Bone marrow (tissue), 2 donors: ENCODE measurements at places on chromosomes 7 and 10.

DNA sequence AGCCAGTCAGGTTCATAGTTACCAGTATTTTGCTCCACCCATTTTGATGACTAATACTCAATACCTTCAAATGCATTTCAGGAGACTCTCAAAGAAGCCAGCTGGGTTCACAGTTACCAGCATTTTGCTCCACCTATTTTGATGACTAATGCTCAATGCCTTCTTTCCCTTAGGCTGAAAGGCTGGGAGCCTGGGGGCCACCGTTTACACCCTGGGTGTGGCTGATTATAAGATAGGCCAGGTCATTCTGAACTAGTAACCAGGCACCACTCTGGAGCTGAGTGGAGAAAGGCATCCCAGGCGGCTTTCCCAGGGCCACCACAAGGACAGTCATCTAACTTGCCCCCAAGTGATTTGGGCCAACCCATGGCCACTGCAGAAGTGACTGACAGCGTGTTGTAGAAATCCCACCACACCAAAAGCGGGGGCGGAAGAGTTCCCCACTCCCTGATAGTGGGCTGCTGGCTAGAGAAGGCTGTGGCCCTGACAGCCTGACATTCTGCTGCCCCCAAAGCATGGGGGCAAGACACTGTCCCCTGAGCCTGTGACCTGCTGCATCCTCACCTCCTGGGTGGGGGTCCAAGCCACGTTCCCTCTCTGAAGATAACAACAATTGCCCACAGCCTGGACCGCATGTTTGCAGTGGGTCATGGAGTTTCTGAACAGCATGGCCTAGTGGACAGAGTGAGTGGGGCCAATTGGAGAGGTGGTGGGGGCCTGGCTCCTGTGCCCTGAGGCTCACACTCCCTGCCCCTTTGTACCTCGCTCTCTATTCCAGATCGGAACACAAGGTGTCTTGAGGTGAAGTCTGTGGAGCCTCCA lies 23.0 kb upstream of the ZNF488 start:
- DNase-seq, result no peak

GRCh38 chr7:151853896-151854719 lies 22.8 kb downstream of the PRKAG2 start:
- DNase-seq, result no peak

DNA sequence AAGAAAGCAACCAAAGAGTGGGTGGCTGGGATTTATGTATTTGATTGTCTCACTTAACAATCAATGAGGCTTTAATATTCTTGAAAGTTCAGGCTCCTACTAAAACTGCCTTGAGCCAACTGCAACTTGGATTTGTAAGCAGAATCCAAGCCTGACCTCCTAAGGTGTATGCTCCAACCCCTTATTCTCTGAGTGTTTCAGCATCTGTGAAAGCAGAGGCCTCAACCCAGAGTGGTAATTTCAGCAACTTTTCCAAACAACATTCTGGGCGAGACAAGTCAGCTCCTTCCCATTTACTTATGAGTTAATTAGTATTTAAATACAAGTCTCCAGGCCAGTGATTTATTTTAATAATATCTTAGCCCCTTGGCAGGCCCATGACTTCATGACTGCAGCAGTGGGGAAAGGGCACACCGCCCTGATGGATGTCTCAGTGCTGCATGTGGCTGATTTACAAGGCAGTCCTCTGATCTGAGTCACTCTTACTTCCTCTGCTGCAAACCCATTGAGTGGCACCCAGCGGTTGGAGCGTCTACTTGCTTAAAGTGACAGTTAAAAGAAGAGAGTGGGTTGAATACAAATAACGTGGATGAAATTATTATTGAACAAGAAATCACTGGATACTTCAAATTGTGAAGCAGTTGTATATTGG lies 209.1 kb downstream of the TRIL start:
- no peak for DNase-seq

DNA sequence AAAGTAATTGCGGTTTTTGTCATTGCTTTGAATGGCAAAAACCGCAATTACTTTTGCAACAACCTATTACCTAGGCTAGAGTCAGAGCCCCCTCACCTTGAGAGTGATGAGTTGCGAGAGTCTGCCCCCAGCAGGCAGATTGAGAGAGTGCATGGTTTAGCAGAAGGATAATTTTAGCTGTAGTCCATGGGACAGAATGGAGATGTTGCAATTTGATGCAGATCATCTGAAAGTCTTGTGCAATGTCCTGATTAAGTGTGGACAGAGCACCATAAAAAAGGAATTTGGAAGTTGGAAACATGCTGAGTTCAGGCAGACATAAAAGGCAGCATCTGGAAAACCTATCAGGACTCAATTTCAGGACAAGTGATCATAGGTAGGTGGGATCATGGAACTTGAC lies 48.7 kb downstream of the GPR141 start:
- DNase-seq, result peak; percentile 60

DNA sequence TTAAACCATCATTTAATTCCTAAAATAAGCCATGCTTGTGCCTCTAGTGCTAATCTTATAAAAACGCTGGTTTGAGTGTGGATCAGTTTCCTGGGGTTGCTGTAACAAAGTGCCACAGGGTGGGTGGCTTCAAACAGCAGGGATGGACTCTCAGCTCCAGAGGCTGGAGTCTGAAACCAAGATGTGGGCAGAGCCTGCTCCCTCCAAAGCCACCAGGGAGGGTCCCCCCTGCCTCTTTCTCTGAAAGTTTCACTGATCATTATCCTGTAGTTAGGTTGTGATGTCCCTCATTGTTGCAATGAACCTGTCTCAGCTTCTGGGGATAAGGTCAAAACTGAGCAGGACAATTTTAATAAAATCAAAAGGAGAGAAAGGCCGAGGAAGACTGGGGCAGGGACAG lies 251.9 kb upstream of the TCERG1L start:
- DNase-seq, result no peak

- no peak for DNase-seq
Observed at GRCh38 chr10:104707602-104708459, 66.7 kb downstream of the SORCS3 start.

DNA sequence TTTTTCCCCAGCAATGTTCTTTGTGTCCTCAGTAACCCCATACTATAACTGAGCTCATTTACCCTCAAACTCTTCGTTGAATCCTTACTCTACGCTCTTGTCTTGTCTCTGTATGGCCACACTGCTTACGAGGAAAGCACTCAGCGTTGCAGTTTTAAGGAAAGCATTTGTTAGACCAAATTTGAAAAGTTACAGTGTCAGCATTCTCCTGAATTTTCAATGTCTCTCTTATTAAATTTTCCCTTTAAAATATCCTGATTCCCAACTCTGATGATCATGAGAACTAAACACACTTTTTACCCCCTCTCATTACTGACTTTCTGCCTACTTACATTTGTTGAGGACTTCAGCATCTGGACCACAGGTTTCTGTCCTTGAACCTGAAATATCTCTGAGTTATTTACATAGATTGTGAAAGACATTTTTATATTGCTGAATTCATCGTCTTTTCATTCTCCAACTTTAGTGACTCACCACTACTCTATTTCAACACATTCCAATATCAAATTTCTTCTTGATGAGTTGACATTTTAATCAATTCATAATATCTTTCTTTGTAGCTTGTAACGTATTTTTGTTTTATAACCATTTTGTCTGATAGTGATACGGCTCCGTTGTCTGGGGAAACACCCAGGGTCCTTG lies 19.8 kb upstream of the VWDE start:
- no peak for DNase-seq

- DNase-seq, result no peak
Observed at GRCh38 chr7:142603870-142604448, 145.3 kb upstream of the PRSS1 start.

GRCh38 chr10:102870221-102870620 lies 951 bp downstream of the AS3MT start:
- no peak for DNase-seq

DNA sequence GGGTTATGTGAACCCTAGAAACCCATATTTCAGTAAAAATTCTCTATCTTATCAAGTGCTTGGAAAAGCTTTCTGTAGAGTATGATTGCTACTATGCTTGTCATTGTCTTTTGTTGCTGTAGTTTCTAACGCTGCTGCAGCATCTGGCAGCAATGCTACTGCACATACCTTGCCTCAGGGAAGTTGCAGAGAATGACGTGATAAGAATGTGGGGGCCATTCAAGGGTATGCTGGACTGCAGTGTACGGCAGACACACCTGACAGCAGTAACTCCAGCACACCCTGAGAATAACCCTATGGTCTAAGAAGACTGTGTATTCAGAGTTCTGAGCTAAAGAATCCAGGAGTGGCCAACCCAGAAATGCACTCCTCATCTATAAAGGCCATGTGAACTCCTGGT lies 20.5 kb downstream of the TRIM4 start:
- DNase-seq, result no peak

- DNase-seq, result no peak
Observed at GRCh38 chr7:139660317-139661042, 117.3 kb downstream of the HIPK2 start.

- DNase-seq, result no peak
Observed at GRCh38 chr10:37775612-37776011, 81.8 kb downstream of the ZNF248 start.

GRCh38 chr10:74823791-74824183 lies 2.6 kb upstream of the KAT6B start:
- no peak for DNase-seq

GRCh38 chr7:35550831-35551230 lies 144.1 kb downstream of the HERPUD2 start:
- DNase-seq, result no peak

DNA sequence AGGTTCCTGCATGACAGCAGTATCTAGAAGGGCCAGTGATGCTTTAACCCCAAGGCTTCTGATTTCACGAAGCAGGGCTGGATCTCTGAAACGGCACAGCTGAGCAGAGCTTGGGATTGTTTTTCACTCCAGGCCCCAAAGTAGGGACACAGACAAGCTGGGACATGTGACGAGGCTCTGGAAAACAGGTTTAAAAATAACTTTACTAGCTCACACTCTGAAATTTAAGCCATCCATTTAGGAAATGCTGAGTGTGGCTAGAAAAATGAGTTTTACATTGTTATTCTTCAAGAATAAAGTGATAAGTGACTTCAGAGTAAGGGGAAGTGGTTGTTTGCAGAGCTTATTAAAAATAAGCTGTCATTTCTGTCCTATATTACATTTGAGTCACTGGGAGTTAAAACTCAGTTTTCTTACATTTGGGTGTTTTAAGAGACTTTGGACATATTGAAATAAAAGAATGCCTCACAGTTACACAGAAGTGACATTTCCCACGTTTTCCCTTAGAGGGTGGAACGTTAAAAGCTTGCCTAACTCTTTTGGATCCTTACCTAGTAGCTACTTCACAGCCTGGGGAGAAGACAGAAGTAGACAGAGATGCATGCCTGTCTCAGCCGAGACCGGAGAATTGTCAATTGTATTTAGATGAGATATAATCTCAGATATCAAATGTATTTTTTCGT lies 107.8 kb downstream of the GALNT17 start:
- no peak for DNase-seq

GRCh38 chr7:124773938-124774337 lies 8.3 kb upstream of the GPR37 start:
- no peak for DNase-seq

DNA sequence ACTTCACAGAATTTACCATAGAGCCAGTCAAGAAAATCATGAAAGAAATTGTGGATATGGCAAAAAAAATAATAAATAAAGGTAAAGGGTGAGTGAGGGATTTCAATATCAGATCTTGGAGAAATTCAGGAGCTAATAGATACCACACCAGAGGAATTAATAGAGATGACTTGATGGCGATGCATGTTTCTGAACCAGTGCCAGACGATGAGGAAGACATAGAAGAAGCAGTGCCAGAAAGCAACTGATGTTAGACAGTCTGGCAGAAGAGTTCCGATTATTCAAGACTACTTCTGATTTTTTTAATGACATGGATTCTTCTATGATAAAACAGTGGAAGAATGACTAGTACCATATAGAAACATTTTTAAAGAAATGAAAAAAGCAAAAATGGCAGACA lies 314.7 kb downstream of the BICC1 start:
- DNase-seq, result no peak

DNA sequence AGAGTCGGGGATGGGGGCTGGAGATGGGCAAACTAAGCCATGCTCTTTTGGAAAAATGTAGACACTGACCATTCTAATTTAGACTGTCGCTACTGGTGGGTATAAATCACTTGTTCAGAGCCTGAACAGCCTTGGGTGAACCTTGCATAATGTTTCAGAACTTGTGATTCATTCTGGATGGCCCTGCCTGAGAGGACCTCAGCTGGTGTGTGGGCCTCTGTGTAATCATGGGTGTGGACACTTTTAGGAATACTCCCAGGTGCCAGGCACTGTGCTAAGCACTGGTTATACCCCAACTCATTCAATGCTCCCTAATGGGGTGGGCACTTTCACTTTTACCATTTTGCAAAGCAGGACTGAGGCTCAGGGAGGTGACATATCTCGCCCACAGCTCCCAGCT lies 26.8 kb upstream of the TM9SF3 start:
- DNase-seq, result no peak

GRCh38 chr10:52666931-52667330 lies 105.7 kb downstream of the MBL2 start:
- DNase-seq, result no peak

DNA sequence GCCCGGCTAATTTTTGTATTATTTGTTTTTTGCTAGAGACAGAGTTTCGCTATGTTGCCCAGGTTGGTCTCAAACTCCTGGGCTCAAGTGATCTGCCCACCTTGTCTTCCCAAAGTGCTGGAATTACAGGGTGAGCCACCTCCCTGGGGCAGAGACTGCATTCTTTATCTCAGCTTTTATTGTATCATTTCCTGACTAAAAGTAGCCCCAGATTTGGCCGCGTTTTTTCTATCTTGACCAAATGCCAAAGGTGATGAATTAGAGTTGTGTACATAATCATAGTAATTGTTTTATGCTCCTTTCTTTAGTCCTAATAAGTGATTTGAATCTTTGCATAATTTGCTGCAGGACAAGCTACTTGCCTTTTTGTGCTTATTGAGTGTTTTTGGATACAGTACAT lies 3.1 kb upstream of the SMNDC1 start:
- DNase-seq, result no peak

- no peak for DNase-seq
Observed at GRCh38 chr7:9029681-9030530, 596.5 kb downstream of the NXPH1 start.

DNA sequence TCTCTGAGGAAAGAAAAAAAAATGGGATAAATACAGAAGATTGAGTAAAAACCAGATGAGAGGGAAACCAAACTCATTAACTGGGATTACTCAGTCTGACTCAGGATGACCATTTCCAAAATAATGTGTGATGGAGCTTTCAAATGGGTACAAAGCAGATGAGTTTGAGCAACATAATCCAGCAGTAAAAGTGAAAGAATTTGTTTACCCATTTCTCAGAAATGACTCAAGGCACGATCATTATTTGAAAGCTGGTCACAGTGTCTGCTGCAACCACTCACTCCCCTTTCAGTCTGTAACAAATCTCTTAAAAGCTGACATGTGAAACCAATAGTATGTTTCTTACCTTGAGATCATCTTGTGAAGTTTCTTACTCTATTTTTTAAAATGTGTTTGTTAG lies 104.7 kb upstream of the KLF14 start:
- no peak for DNase-seq
